ENCODE measurements at places on chromosomes 3 and 15.

DNA sequence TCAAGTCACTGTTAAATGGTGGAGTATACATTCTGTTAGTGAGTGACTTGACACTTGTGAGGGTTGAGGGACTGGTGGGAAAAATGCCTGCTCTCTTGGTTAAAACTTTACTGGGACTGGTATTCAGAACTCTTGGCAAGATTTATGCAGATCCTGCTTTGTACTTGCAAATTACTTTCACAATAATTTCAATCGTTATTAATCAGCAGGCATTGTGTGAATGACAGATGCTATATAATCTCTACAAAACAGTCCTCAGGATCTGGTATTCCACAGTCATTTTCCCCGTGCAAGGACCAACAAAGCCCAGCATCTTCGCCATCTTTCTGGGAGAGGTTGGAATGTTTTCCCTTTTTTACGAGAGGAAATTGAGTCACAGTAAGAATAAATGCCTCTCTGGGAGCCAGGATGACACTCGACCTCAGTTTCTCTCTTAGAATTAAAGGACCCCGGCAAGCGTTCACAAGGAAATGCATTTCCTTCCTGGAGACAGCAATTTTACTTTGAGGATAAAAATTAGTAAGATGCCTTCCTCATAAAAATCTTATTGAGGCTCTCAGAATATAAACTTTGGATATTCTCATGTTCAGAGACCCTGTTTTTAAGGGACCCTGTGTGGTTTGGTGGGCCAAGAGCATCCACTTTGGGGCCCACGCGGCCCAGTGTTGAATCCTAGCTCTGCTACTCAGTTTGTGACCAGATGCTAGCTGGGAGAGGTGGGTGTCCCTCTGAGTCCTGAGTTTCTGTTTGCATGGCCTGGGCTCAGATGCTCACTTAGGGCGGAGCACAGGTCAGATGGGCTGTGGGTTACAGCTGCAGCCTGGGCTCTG is 45.3 kb upstream of the PLCL2 start:
- no peak for DNase-seq

DNA sequence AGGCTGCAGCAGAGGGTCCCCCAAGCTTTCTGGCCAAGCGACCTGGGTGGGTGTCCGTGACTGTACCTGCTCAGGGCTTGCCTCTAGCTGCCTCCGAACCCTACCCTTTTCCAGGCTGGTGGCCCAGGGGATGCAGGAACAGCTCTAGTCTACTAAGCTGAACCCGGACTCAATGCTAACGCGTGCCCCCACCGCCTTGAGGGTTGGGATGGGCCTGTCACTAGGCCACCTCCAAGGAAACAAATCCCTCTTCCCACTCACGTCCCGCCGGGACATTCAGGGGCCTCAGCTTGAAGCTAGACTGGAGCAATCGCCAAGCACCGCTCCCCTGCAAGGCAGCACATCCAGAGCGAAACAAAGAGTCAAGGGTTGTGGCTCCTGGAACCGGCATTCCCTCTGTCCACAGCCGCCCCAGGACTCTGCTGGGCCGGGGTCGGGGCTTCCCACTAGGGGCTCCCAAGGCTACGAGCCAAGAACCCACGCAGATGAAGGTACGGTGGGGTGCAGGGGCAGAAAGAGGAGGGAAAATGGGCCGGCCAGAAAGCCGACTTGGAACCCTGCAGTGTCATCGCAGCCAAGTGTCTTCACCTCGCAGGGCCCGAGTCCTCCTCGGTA is 2.9 kb downstream of the FBXL22 start:
- DNase-seq = no peak

DNA sequence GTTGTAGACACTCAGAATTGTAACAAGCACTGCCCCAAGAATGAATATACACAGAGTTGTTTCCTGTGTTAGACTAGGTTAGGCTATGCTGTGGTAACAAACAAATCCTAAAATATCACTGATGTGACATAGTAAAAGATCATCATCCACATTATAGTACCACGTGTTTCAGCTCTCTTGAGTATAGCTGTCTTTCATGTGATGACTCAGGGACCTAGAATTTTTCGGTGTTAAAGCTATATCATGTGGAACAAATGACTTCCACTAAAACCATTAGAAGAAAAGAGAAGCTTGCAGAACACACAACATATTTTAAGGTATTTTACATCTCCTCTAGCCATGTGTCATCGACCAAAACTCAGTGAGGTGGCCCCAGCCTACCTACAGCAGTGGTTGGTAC is 307.9 kb upstream of the RBMS3 start:
- DNase-seq = no peak

GRCh38 chr15:38992506-38992905 is 427.9 kb upstream of the RASGRP1 start:
- no peak for DNase-seq

DNA sequence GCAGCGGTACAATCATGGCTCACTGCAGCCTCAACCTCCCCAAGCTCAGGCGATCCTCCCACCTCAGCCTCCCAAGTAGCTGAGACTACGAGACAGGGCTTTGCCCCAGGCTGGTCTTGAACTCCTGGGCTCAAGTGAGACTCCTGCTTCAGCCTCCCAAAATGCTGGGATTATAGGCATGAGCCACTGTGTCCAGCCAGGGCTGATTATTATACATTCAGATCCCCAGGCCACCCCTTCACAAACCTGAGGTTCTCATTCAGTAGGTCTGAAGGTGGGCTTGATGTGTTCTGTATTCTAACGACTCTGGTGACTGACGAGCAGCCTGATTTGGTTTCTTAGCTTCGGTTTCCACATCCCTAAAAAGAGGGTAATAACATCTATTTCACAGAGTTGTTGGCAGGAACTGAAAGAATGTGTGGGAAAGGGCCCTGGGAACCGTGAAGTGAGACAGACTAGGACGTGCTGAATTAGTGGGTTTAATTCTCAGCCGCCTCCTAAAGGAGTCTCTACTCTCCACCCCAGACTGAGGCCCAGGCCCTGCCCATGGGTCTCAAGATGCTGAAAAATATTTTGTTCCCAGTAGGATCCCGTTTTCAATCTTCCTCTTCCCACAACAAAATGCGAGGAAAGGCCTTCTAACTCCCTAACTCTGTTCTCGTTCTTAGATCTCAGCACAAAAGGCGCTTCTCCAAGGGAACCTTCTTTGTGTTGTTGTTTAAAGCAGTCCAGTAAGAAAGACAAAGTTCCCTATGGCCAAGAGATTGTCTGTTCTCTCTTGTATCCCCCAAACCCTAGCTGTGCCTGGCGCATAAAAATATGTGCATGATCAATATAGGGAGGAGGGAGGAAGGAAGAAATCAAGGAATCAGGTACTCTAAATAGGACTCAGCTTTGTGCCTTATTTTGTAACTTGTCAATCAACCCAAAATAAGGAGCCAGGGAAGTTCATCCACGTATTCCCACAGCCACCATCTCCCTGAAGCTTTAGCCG is 210.0 kb upstream of the TOPAZ1 start:
- DNase-seq = peak; percentile 50

DNA sequence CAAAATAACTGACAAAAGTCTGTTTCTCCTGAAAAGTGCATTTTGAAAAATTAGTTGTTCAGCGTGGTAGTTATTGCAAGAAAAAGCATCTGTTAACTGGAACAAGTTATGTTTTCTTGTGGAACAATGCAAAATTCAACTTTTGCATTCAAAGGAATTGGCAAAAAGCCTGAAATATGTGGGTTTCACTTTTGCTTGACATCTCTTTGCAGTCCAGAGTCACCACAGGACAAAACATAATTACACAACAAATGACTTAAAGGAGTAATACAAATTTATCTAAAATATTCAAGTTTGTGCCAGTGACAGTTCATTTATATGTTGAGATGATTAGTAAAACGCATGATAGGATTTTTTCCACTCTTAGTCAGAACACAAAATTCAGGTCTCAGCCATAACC is 96.3 kb upstream of the P2RY1 start:
- no peak for DNase-seq

- DNase-seq = no peak
Observed at GRCh38 chr15:91826443-91826842, 27.1 kb upstream of the SLCO3A1 start.

GRCh38 chr15:47294765-47295259 is 422.5 kb upstream of the SEMA6D start:
- no peak for DNase-seq

DNA sequence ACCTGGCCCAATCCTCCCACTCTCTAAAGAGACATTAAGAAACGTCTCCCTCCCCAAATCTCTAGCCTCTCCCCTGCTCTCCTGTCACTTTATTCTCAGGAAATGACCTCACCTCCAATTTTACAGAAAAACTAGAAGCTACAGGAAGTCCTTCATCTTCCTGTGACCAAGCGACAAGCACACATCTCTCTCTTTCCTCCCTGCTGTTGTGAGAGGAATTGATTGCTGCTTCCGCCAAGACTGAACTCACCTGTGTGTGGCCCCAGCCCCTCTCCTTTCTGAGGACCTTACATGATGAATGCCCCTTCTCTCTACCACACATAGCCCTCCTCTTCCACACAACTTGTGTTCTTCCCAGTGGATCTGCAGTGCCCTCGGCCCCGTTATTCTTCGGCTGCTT is 18.2 kb downstream of the DNAJB8 start:
- DNase-seq = no peak

DNA sequence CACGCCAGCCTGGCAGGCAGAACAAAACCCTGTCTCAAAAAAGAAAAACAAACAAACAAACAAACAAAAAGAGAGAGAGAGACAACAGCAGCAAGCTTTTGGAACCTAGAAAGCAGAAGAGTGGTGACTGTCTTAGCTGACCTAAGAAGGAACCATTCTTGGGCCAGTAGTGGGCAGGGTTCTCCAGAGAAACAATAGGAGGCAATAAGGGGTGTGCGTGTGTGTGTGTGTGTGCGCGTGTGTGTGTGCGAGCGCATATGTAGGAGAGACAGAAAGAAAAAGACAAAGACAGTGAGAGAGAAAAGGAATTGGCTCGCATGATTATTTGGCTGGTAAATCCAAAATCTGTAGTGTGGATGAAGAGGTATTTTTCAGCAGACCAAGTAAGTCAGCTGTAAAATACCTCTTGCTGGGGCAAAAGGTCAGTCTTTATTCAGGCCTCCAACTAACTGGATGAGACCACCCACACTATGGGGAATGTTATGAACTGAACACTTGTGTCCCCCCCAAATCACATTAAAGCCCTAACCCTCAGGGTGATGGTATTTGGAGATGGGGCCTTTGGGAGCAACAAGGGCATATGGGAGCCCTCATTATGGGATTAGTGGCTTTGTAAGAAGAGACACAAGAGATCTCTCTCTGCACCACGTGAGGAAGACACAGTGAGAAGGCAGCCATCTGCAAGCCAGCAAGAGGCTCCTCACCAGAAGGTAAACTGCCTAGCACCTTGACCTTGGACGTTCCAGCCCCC is 15.1 kb upstream of the BLM start:
- DNase-seq = no peak

DNA sequence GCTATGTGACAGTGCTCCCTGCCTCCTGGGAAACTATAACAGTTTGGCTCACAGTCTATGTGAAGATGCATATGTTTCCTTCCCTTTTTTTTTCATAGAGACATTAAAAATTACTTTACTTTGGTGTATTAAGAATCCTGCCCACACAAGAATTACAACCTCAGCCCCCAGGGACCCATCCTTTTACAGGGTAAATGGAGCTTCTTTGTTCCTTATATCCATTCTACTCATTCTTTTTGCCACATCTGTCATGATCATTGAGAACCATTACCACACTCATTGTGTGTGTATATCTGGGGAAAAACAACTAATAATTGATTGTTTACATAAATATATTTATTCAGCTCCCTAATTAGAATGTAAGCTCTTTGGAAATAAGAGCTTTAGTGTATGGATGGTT is 157.4 kb downstream of the SSR3 start:
- no peak for DNase-seq

DNA sequence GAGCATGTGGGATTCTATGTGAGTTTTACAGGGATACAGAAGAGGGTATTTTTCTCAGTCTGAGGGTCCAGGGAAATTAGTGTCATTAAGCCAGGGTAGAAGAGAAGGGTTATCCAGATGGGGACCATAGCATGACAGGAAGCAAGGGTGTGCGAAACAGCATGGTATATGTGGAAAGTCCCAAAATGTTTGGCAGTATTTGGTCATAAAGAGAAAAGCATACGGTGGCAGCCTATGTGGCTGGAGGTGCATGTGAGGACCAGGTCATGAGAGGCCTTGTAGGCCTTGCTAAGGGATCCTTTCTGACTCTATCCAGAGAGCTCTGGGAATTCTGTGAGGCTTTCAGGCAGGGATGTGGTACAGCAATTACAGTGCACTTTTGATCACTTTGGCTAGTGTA is 411.4 kb downstream of the AGBL1 start:
- no peak for DNase-seq

DNA sequence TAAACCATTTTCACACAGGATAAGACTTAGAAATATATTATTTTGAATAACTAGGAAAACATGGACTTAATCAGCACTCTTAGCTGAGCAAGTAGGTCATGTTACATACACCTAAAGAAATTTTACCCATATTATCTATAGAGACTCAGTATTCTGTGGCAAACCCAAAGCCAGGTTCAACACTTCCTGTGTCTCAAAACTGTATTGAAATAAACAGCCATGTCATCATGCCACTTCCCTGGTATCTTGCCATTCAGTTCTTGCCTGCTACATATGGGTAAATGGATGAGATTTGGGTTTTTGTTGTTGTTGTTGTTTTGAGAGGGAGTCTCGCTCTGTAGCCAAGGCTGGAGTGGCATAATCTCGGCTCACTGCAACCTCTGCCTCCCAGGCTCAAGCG is 141.5 kb upstream of the PLXND1 start:
- DNase-seq = no peak

- DNase-seq = no peak
Observed at GRCh38 chr3:11362600-11362999, 90.4 kb downstream of the ATG7 start.

GRCh38 chr15:85504749-85505676 is 124.6 kb downstream of the AKAP13 start:
- no peak for DNase-seq

DNA sequence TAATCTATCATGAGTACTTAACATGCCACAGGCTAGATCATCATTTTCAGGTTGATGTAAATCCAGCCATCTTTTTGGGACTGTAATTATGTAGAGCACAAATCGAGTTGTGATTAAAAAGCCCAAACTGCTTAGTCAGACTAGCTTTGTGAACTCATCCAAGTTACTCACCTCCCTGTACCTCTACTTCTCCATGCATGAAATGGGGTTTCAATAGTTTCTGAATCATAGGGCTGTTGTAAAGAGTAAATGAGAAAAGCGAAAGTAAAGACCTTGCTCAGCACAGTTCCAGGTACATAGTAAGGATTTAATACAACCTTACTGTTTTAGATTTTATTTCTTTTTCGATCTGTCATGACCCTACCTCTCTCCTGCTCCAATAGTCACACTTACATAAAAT is 85.6 kb upstream of the GAP43 start:
- no peak for DNase-seq
